Endothelial cell (in vitro differentiated cells): ENCODE measurements at places on chromosomes 2 and 18.

GRCh38 chr18:63315876-63316275 lies 3.7 kb downstream of the BCL2 start:
- no peak for DNase-seq

DNA sequence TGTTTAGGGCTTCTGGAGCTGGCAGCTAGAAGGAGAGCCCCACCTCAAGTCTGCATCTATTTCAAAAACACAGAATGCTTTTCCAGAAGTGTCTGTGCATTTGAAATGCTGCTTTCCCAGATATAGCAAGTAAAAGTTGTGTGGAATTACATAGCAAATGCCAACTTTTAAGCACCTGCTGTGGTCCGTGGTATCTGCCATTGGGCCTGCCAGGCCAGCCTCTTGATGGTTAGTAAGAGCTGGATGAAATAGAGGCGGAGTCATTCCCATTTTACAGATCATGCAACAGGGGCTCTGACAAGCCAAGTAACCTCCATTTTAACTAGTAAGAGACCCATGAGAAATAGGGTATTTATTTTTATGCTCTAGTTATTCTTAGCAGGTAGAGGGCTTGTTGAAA lies 61.6 kb downstream of the MGAT5 start:
- DNase-seq = no peak

GRCh38 chr18:49666045-49666775 lies 104.4 kb downstream of the LIPG start:
- no peak for DNase-seq

GRCh38 chr18:832085-832681 lies 20.1 kb upstream of the YES1 start:
- peak; percentile 47 for DNase-seq

GRCh38 chr2:96816836-96817702 lies 1.0 kb downstream of the CNNM3 start:
- no peak for DNase-seq

GRCh38 chr2:187397886-187398285 lies 50.2 kb downstream of the CALCRL start:
- DNase-seq = no peak

DNA sequence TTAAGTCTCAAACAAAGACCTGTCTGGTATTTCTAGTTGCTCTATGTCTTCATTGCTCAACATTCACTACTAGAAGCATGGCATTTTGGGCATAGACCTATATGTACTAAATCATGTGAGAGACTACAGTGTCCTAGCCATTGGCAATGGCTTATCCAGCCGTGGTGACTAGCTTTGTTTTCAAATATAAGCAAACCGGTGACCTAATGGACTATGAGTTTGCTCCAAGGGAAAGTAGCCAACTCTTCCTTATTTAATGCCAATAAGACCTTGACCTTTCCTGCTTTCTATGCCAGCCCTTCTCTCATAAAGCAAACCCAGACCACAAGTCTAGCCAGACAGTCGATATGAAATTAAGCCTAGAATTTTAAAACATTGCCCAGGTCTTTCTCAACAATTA lies 113.7 kb upstream of the CREB1 start:
- DNase-seq = no peak

- DNase-seq = no peak
Observed at GRCh38 chr2:47194410-47194809, 39.3 kb upstream of the STPG4 start.

DNA sequence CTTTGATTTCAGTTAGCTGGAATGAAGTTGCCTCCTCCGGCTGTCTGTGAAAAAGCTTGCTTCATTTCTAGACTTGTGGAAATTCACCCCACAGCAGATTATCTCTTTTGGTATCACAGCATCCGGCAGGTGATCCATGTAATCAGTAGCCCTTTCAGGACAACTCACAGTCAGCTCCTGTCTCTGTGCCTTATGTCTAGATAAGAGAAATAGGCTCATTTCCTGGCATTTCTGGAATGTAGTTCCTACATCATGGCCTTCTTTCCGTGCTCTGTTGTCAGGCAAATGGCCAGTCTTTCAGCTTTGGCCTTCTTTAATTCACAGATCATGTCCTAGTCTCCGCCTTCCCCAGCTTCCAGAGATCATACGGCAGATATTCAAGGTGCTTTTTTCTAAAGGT lies 455.4 kb downstream of the NUP35 start:
- DNase-seq = no peak

- no peak for DNase-seq
Observed at GRCh38 chr2:3212984-3213383, 164.6 kb downstream of the EIPR1 start.

- no peak for DNase-seq
Observed at GRCh38 chr2:2567776-2568175, 236.7 kb upstream of the MYT1L start.

- DNase-seq = no peak
Observed at GRCh38 chr2:207694811-207695281, 16.6 kb upstream of the CCNYL1 start.

- no peak for DNase-seq
Observed at GRCh38 chr2:68995916-68996315, 17.1 kb upstream of the ANTXR1 start.

DNA sequence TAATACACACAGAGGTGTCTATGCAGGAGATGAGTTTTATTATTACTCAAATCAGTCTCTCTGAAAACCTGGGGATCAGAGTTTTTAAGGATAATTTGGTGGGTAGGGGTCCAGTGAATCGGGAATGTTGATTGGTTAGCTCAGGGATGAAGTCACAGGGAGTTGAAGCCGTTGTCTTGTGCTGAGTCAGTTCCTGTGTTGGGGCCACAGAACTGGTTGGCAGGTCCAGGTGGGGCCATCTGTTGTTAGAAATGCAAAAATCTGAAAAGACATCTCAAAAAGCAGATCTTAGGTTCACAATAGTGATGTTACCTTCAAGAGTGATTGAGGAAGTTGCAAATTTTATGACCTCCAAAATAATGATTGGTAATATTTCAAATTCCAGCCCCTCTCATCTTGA lies 86.9 kb downstream of the VSNL1 start:
- no peak for DNase-seq

DNA sequence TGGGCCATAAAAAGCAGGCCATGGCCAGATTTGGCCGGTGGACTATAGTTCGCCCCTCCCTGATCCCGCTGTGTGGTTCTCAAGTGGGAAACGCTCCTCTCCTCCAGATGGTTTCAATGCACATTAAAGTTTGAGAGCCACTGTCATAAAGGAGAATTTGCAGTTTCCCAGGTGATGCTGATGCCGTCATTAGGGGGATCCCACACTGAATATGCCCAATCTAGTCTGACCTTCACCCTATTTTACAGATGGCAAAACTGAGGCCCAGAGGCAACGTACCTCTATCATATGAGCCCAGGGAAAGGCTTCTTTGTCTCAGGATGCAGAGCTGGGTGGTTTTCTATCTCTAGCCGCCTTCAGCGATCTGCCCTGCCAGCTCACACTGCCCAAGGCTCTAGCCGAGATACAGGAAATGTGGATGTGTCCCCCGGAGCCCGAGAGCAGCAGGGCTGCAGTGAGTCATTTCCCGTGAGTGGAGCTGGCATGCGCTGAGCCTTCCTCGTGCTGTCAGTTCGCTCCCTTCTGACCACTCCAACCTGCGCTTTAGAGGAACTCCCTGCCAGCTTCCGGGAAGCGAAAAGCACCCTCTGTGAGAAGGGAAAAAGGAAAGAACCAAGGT lies 116.2 kb downstream of the SMAD7 start:
- peak; percentile 51 for DNase-seq

GRCh38 chr18:48328473-48329210 lies 80.5 kb downstream of the ZBTB7C start:
- DNase-seq = no peak

DNA sequence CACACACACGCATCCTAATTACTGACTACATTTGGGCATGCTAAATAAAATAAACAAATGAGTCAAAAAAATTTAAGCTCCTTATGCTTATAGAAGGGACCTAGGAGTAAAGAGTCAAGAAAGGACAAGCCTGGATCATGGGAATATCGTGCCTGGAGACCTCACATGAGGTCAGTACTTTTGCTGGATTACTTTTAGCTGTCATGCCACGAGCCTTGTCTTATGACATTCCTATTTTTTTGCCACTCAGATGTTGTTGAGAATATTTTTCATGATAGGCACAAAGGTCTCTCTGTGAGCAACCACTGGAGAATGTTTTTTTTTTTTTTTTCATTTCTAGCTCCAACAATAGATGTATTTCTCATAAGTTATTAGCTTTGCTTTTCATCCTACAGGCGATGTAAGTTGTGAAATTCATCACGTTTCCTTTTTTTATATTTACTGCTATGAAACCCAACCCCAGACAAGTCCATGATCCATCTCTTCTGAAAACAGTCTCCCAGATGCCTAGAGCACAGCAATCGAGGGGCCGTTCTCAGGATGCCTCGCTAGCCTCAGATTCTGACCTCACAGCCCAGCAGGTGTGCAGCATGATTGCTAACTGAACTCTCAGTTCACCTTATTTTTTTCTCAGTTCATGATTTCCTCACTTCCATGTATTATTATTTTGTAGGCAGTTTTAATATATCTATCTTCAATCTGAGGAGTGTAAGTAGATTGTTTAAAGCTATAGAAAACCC lies 464.5 kb downstream of the IRS1 start:
- no peak for DNase-seq

DNA sequence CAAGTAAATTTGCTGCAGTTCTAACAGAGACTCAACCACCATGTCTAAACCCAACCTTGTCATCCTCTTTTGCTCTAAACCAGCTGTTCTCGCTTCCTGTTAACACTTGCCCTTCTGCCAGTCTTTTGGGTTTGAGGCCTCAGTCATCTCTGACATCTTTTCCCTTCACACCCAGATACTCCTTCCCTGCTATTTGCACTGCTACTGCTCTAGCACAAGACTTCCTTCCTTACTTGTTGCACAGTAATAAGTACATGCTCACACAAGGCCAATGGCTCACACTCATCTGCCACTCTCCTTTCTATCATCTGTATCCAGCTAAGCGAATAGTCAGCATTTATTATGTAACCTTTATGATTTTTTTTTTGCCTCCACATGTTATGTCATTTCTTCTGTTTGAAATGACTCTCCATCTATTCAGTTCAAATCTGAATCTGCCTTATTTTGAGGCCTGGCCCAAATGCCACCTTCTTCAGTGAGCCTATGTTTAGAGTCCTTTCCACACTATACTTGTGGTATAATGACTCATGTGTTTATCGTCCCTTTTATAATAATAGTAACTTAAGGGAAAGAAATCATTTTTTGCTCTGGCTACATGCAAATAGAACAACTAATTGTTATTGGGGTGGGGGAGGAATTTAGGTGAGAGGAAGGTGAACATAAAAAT lies 22.5 kb upstream of the CDKL4 start:
- DNase-seq = no peak

DNA sequence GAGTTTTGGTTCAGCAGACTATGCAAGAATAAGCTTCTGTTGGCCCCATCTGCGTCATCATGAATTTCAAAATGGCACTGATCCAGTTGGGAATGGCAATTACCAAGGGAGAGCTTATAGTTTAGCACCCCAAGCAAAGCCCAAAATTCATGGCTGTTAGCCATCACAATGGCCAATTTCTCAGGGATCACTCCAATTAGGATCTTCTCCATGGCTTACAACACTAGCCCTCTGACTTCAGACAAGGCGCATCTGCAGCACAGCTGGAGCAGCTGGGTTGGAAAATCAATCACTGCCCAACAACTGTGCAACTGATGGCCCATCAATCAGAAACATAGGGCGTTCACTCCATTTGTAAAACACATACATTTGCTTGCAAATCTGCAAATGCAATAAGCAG lies 273.6 kb downstream of the SRBD1 start:
- no peak for DNase-seq

DNA sequence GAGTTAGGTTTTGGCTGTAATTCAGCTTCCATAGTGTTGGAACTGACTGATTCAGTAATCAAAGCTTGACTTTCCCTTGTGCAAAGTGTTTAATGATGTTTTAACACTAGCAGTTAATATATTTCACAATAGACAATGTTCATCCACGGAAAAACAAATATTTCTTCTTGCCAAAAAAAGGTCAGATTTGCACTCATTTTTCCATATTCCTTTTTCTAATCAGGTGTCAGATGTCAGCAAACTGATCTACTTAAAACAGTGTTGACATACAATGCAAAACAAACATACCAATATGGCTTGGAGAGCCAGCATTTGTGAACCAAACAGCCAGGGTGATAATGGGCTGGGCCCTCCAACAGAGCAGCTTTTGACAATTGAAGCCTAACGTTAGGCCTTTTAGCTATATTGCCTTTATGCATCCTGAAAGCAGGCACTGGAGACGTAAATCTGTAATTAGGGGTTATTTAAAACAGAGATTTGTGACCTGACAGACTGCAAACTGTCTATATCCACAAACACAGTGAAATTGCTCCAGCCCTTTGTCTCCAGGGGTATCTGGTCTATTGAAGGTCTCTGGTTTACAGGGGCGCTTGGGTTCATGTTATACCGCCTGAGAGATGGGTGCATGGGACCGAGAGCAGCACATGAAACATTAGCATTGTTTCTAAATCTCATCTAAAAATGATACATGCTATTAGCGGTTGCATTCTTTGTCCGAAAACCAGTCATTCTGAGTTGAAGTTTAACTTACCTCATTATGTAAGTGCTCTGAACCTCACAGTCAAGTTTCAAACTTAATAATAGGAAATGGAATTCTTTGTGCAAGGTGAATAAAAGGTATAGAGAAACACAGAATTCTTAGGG lies 7.1 kb upstream of the CDCA7 start:
- DNase-seq = no peak

- no peak for DNase-seq
Observed at GRCh38 chr2:222544661-222545060, 111.2 kb downstream of the FARSB start.

DNA sequence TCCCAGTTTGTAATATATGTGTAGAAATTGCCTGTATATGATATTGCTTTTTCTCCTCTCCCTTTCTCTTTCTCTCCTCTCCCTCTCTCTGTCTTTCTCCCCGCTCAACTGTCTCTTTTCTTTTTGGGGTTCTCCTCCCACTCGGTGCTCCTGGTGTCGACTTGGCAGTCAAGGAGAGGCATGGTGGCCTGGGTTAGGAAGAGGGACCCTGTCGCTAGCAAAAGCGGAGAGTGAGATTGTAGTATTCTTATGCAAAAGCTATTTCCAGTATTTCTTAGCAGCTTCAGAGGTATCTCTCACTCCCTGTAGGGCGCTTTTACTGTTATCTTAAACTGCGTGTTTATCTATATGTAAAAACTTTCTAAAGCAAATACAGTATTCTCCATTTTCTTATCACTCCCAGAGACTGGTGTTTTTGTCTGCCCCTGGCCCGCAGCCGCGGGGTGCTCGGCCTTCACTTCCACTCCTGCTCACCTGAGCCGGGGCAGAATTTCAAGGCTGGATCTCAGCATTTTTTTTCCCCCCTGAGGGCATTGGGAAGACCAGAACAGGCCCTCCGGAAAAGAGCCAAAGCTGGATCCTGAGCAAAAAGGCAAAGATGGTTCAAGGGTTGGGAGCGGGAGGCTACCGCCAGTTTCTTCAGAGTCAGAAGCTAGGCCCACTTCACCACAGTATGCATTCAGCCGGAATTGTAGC lies 4.3 kb downstream of the SIX3 start:
- no peak for DNase-seq

DNA sequence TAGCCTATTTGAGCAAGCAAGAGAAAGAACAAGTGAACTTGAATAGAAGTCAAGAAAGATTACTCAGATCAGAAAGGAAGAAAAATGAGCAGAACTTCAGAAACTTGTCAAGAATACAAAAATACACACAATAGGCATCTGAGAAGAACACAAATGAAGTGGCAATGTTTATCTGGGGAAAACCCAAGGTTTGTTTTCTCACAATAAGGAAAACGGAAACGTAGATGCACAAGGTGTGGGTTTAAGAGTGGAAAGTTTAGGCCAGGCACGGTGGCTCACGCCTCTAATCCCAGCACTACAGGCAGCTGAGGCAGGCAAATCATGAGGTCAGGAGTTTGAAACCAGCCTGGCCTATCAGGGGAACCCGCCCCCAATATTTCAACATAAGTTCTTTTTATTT lies 159.5 kb upstream of the GYPC start:
- DNase-seq = no peak
